T-helper 1 cell treated with Interleukin-12 subunit alpha and Interleukin-12 subunit beta and Interleukin-4 antibody, amounts not matched to agents 30 ng/mL and 1 ng/mL, for 36 hours (primary cell): ENCODE measurements at places on chromosomes 12 and 14. TPM values are rescaled to one million over a fixed set of nuclear protein-coding genes. Genes with fewer than 3 reads are reported as not detected.

CAPS2 gene
- 2.1 and 2.8 TPM in 2 replicates for total RNA-seq

FBLN5 gene
- 1.5 and 1.9 TPM in 2 replicates for total RNA-seq

FAM181A gene
- total RNA-seq = not detected in 2 replicates

NXPH4 gene
- total RNA-seq = 0.37 and 0.56 TPM in 2 replicates

SOX5 gene
- total RNA-seq = 0.86 and 1.5 TPM in 2 replicates

HOXC13 gene
- not detected in 2 replicates for total RNA-seq

LRCOL1 gene
- total RNA-seq = not detected in 2 replicates

POLE2 gene
- total RNA-seq = 23.9 and 25.5 TPM in 2 replicates

TAS2R19 gene
- total RNA-seq = 3.9 and 4.5 TPM in 2 replicates

MIP gene
- not detected in 2 replicates for total RNA-seq

P2RX2 gene
- not detected in 2 replicates for total RNA-seq

YLPM1 gene
- 81.1 and 84.6 TPM in 2 replicates for total RNA-seq

LRP6 gene
- total RNA-seq = 2.2 and 2.7 TPM in 2 replicates

EMP1 gene
- 15.7 and 16.3 TPM in 2 replicates for total RNA-seq

KRT85 gene
- not detected in 2 replicates for total RNA-seq

HOXC6 gene
- total RNA-seq = not detected in 2 replicates

ENDOU gene
- not detected in 2 replicates for total RNA-seq

BORCS5 gene
- 18.1 and 21.7 TPM in 2 replicates for total RNA-seq

CLEC7A gene
- 0.73 and 0.83 TPM in 2 replicates for total RNA-seq
